T1000 (cell line): ENCODE measurements at places on chromosomes 6 and 20.

DNA sequence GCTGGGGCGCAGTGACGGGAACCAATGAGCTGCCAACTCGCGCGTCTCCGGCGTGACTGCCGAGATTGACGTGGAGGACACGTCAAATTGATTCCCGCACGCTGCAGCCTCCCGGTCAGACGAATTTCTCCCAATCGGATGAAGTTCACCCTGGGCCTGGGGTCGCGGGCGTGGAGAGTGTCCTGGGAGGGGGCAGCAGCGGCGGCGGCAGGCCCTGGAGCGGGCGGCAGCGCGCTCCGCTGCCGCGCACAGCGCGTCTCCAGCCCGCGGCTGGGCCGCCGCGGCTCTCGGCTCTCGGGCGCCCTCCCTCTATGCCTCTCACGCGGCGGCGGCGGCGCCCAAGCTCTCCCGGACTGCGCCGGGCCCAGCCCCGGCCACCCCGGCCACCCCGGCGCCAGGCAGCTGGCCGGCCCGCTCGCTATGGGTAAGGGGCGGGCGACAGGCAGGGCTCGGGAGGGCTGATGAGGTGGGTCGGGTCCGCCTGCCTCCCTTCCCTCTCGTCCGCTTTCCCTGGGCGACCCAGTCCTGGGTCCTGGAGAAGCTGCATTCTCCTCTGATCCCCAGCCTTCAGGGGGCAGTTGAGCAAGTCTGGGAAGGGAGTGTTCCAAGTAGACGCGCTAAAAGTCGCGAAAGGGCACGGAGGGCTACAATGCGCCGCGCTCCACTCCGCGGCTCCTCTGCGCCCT is at the start of gene PAX1:
Gene PAX1 (plus strand): TSS at position 90 of the 686 bp plus-strand sequence. CDS start 49 bp downstream, at position 139.
- DNase-seq, result no peak

DNA sequence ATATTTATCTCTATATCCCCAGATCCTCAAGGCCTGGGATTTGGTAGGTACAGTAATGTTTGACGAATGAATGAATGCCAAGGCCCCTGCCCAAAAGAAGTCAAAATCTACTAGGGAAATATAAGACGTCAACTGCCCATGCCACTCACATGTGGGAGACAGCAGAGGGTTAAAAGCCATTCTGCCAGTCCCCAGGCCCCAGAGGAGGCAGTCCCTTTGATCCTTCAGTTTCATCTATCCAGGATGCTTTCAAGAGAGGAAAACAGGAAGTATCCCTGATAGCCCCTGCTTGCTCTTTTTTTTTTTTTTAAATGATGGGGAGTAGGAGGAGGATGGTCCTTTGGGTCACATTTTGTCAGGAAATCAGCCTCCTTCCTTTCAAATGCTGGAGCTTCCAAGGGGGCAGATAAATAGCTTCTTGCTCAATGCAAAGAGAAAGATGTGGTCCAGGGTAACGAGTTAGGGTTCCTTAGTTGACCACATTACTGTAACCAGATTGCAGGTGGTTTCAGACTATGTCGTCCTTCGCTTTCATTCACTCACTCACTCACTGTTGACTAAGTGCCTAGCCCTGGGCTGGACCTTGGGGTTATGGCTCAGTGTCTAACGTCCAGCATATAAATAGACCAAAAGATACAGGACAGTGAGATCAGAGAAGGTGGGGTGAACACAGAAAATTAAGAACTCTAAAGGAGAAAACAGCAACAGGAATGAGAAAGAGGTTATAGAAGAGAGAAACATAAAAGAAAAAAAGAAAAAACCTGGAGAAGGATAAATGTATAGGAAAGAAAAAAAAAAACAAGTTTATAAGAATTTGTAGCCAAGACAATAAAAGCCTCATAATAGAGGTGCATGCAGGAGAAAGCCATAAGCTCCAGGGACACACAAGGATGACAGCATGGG is 64.6 kb upstream of the PIM1 start:
- no peak for DNase-seq

DNA sequence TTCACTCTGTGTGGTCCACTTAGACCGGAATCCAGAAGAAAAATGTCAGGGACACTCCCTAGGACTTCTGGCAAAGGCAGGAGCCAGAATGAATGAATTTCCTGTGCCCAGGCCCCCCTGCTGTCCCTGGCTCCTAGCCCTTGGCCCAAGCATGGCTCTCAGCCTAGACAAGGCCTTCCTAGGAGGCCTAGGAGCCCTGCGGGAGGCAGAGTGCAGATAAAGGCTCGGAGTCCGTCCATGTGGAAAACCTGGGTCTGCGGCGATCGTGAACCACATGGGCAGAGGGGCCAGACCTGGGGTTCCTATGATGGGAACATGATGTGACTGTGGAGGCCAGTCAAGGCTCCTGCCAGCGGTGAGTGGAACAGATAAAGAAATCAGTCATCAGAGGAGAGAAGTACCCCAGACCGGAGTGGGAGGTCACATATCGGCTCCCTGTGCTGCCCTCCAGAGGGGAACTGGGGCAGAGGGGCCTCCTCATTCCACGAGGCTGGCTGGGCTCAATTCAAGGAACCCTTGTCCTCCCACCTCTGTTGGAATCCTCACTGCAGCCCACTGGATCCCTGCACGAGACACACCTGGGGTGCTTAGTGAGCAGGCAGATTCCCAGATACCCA is 5.9 kb upstream of the VSTM2L start:
- DNase-seq, result no peak

DNA sequence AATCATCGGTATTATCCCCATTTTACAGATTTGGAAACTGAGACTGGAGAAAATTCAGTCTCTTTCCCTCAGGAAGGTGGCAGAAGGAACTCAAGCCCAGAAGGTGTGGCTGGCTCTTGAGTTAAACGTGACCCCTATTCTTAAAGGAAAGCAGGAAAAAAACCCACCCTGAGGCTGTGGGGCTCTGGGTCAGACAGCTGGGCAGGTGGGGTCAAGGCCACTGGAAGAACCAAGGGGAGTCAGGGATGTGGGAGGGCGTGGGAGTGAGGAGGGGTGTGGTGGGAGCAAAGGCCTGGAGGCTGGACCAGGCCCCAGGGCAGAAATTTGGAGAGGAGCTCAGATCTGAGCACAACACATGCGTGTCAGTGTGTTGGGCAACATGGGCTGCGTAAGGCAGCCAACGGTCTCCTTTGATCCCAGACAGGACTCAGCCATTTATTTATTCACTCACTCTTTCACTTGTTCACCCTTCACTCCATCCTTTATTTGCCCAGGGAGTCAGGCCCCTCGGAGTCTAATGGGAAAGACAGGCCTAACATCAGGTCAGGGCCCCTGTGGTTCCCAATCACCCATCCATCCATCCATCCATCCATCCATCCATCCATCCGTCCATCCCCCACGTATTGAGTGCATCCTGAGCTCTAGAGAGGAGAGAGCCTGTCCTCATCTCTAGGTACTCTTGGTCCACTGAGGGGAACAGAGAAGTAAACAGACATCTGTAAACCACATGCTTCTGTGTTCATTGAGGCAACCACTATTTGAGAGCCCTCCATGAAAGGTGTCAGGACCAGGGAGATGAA is 165.0 kb downstream of the VEGFA start:
- DNase-seq, result no peak

DNA sequence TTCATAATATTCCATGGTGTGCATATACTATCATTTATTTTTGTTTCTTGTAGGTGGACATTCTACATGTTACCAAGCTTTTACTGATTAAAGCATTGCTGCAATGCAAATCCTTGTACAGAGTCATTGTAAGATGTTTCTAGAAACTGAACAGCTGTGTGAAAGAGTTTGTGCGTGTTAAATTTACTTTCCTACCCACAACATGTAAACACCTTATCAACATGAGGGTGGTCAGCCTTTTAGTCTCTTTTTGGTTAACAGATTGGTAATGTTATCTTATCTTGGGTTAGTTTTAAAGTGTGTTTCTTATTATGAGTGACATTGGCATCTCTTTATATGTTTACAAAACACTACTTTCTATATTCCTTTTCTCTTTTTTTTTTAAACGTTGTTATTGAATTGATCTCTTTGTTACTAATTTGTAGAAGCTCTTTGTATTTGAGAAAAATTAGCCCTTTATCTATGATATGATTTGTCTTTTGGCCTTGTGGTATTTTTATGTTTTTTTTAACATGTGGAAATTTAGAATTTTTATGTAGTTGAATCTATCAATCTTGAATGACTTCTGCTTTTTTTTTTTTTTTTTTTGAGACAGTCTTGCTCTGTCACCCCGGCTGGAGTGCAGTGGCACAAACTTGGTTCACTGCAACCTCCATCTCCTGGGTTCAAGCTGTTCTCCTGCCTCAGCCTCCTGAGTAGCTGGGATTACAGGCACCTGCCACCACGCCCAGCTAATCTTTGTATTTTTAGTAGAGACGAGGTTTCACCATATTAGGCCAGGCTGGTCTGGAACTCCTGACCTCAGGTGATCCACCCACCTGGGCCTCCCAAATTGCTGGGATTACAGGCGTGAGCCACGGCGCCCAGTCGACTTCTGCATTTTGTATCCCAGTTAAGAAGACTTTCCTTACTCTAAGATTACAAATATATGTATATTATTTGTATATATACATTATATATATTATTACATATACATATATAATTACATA is 112.1 kb downstream of the TCP11 start:
- DNase-seq, result no peak

DNA sequence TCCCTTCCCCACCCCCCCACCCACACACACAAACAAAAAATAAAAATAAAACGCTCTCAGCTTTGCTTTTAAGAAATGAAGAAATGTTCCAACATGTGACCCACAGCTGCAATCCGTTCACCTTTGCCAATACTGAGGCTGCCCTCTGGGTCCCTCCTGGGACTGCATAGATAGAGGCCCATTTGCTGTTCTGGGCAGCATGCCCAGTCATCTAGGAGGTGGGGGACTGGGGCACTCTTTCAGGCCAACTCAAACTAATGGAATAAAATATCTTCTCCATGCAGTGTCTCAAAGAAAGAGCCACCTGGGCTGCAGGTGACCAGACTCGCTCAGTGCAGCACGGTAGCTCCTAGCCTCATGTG is 79.9 kb downstream of the SLC22A3 start:
- DNase-seq, result no peak

- no peak for DNase-seq
These were observed 3.9 kb downstream of the SRC start for GRCh38 chr20:37349517-37350491.

- DNase-seq, result no peak
These were observed 2.8 kb downstream of the CMTR1 start for GRCh38 chr6:37435816-37436215.

DNA sequence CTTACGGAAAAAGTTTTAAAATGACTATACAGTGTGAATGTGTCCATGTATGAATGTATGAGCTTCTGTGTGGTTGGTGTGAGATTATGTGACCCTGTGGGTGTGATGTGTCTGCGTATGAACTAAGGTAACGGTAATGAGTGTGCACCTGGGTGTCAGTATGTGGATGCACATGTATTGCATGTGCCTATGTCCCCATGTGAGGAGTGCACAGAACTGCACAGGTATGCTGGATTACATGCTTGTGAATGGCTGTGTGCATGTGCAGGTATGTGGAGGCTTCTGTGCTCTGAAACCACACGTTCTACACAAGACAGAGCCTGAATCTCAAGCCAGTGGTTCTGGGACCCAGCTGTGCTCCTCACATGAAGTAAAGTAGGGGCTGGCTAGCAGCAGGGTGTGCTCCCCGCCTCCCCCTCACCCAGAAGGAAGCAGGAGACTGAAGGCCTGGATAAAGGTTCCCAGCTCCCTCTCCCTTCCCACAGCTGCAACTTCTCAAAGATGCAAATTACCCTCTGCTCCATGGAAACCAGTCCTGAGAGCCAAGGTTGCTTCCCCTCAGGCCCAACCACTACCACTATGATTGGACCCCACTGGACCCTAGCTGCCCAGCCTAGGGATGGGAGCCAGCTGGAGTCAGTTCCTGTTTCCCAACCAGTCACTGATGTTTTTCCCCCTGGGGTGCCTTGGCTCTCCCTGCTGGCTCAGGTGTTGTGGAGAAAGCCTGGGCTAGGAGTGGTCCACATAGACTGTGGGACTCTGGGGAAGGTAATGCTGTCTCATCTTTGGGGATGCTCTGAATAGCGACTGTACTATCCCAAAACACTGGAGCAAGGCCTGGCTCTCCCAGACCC is 24.8 kb upstream of the SPDEF start:
- no peak for DNase-seq

DNA sequence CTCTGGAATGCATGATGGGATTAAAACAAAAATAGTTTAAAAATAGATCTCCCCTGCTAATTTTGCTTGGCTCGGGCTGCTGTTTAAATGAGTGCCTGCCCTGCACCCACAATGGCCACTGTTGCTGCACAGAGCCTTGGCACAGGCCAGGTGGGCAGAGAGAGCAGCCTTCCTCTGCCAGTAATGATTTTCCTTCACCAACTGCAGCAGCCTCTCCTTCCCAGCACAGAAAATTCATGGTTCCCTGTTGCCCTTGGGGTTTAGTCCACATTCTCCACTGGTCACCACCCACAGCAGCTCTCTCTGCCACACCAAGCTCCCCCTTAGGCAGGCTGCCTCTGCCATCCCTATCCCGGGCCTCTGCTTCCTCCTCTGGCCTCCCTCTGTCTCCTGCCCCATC is 30.2 kb downstream of the TGM3 start:
- no peak for DNase-seq

- no peak for DNase-seq
These were observed 3.5 kb downstream of the ENPP3 start for GRCh38 chr6:131640576-131640975.

- DNase-seq, result no peak
These were observed 7.1 kb downstream of the RPS6KA2 start for GRCh38 chr6:166619912-166620311.

- no peak for DNase-seq
These were observed 46.0 kb upstream of the ADGRG6 start for GRCh38 chr6:142255785-142256184.

- DNase-seq, result no peak
These were observed 213.9 kb upstream of the SSTR4 start for GRCh38 chr20:22821081-22821727.

GRCh38 chr6:35491558-35492257 is 5.2 kb downstream of the TEAD3 start:
- no peak for DNase-seq

GRCh38 chr6:1554141-1554475 is 55.6 kb upstream of the FOXC1 start:
- DNase-seq, result no peak

GRCh38 chr6:41226752-41227151 is 1.4 kb upstream of the TREML4 start:
- no peak for DNase-seq

- DNase-seq, result no peak
These were observed 220.5 kb upstream of the PMEPA1 start for GRCh38 chr20:57930351-57930750.

DNA sequence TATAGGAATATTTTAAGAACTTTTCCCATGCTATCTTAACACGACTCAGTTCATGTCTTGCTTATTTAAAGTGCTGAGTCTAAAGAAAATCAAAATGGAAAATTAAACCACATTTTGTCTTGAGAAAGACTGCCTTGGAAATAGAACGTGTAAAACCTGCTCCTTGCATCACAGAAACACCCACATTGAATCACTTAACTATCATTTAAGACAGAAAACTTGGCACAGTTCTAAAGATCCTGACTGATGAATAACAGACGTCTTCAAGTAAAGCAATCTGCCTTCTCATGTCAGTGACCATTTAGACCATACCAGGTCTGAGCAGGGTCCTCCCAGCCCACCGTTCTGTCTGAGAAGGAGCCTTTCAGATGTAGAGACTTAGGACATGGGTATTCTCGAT is 7.4 kb downstream of the PERP start:
- DNase-seq, result no peak

GRCh38 chr20:42686057-42686456 is 503.6 kb downstream of the PTPRT start:
- no peak for DNase-seq
